ENCODE measurements at places on chromosomes 12 and 14.

GRCh38 chr12:79448816-79449215 is 241.9 kb downstream of the PAWR start:
- DNase-seq = no peak

DNA sequence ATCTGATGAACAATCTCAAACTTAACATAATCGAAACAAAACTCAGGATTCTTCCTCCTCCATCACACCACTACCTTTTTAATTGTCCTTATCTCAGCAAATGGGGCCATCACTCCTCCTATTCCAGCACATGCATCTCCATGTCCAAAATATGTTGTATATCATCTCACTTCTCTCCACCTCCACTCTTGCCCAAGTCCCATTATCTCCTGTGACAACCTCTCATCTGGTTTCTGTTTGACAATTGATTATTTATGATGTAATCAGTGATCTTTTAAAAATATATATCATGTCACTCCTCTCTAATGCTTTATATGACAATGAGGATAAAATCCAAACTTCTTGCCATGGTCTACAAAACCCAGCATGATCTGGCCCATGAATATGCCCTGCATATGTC is 200.8 kb upstream of the HMGA2 start:
- DNase-seq = no peak

- DNase-seq = no peak
Measured at GRCh38 chr12:113214895-113215400, 6.3 kb upstream of the TPCN1 start.

DNA sequence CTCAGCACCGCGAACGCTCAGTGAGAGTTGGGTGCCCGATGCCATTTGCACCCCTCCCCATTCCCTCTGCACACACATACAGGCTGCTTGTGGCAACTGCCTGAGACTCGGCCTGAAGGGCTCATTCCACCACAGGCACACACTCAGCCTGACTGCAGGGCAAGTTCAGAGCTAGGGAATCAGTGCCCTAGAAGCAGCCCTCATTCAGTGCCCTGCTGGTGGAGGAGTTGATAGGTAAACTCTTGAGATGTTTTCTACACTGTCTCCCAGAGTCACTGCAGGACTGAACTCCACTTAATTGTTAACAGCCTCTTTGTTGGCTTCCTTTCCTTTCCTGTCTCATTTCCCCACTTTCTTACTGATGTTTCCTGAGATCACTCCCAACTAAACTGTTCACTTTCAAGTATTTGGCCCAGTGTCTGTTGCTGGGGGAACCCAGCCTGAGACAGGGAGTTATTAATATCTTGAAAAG is 16.9 kb downstream of the PPP1R36 start:
- DNase-seq = no peak

DNA sequence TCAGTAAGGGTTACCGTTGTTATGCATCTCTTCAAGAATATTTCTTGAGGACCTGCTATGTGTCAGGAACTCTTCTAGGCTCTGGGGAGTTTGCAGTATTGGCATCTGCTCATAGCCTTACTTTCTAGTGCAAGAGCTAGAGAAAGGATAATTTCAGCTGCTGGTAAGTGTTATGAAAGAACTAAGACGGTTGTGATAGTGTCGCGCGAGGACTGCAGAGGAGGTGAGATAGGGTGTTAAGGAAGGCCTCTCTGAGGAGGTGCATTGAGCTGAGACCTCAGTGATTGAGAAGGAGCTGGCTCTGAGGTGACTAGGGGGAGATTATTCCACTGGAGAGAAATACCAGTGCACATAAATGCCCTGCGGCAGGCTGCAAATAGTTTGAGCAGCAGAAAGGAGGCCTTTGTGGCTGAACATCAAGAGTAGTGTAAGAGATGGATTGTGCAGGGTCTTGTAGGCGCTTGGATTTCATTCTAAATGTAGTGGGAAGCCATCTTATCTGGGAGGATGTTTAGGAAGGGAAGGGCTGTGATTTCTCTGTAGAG is 824 bp downstream of the DDX55 start:
- no peak for DNase-seq

GRCh38 chr12:129570796-129571400 is 332.9 kb downstream of the TMEM132D start:
- DNase-seq = no peak

DNA sequence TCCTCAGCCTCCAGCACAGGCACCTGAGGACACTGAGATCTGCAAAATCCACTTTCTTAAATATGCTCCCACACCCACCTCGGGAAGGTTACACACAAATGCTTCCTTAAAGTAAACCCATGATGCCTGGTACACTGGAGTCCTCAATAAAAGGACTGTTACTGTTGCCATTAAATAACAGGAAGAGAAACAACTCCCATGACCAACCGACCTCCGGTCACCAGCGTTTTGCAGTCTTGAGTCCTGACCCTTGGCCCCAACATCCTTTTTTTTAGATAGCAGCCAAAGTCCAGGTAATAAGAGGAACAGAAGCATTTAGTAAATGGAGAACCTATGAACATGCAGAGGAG is 42.4 kb downstream of the ITPK1 start:
- no peak for DNase-seq

DNA sequence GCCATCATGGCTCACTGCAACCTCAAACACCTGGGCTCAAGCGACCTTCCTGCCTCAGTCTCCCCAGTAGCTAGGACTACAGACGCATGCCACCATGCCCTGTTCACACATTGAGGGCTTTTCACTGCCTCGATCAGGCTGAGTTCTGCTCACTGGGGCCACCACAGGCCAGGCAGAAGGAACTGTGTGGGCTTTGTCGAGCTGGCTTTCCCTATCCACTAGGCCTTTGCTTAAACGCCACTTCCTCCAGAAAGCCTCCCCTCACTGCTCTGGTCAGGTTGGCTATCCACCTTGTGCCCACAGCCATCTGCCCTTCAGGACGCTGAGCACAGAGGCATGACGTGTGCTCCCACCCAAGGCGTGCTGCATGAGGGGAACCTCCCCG is 45.2 kb downstream of the MLXIP start:
- no peak for DNase-seq

DNA sequence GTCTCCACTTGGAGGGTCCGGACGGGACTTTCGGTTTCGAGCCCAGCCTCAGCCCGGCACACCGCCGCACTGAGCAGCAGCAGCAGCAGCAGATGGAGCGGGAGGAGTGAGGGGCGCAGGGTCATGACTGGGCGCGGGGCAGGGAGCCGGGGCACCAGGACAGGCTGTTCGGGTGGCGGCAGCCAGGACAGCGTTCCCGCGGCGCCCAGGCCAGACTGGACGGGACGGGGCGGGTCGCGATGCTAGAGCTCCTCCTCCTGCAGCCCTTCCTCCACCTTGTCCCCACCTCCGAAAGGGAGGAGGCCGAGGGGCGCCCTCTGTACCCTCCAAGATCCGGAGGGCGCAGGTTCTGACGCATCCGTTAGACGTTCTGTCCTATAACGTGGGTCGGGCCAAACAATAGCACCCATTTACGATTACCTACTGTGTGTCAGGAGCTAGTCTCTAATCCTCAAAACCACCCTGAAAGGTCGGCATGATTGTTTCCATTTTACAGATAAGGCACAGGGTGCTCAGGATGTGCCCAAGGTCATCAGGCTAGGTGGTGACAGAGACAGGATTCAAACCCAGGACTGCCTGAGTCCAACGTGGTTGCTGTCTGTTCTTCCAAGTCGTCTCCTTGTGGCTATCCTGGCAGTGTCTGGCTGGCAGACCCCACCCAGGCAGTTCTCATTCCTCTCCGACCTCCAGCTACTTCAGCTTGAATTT is at the start of gene FKBP11:
TSS of gene FKBP11 (minus strand) at position 189 of the 708 bp plus-strand sequence. CDS start at position 125, 64 bp downstream.
- peak; percentile 71 for DNase-seq

- no peak for DNase-seq
Measured at GRCh38 chr12:127126260-127126628, 1140.7 kb upstream of the TMEM132C start.

DNA sequence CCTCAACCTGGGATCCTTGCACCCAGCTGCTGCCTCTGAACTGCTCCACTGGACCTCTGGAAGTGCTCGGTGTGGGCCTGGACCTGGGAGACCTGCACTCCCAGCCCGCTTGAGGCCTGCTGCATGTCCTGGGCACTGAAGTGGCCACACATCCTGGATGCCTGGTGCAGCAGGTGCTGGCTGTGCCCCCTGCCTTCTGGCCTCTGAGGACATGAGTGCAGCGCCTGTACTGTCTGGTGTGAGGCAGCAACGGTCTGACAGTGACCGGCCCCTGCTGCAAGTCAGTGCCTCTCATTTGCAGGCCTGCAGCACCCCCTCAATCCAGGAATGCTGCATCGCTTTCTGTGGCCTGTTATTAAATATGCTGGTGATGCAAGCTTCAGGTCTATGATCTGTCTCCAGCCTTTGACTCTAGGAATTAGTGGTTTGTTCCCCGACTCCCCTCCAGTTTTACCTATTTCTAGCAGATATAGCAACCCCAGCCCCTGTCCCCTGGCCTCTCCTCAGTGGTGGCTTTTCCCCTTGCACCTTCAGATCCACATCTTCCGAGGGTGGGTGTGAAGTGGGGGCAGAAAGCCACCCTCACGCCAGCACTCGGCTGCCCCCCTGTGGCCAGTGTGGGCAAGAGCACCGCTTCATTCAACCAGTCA is 3.6 kb downstream of the SMIM41 start:
- peak; percentile 49 for DNase-seq

- no peak for DNase-seq
Measured at GRCh38 chr14:100680439-100681051, 46.1 kb upstream of the DLK1 start.

DNA sequence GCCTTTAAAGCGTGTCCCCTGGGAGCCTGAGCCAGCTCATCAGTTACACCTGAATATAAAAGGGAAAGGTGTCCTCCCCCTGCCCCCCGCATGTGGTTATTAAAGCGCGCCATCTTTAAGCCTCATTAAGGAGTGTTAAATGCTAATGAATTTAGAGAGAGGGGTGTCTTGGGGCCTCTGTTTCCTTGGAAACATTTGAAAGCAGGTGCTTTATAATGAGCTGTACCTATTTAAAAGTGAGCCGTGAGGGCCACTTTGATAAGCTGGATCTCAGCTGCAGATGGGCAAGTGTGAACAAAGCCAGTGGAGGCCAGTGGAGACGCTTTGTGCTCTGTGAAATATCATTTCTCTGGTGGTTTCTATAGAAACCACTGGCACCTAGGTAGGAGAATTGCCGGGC is 84.0 kb downstream of the BEGAIN start:
- no peak for DNase-seq

GRCh38 chr12:132740652-132741051 is 21.0 kb downstream of the ANKLE2 start:
- DNase-seq = no peak

DNA sequence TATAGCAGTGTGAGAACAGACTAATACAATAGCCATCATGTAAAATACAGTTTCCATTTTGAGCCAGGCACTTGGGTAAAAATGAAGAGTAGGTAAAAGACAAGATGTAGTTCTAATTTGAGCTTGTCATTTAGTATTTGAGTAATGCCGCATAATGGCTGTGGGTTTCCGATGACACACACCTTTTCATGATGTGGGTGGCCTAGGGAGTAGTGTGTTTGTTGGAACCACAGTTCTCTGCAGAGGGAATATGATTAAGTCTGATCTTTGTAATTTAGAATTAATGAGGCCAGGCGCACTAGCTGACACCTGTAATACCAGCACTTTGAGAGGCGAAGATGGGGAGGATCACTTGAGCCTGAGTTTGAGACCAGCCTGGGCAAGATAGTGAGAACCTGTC is 61.8 kb downstream of the RCOR1 start:
- no peak for DNase-seq

- no peak for DNase-seq
Measured at GRCh38 chr12:70648831-70649230, 11.6 kb upstream of the PTPRB start.

DNA sequence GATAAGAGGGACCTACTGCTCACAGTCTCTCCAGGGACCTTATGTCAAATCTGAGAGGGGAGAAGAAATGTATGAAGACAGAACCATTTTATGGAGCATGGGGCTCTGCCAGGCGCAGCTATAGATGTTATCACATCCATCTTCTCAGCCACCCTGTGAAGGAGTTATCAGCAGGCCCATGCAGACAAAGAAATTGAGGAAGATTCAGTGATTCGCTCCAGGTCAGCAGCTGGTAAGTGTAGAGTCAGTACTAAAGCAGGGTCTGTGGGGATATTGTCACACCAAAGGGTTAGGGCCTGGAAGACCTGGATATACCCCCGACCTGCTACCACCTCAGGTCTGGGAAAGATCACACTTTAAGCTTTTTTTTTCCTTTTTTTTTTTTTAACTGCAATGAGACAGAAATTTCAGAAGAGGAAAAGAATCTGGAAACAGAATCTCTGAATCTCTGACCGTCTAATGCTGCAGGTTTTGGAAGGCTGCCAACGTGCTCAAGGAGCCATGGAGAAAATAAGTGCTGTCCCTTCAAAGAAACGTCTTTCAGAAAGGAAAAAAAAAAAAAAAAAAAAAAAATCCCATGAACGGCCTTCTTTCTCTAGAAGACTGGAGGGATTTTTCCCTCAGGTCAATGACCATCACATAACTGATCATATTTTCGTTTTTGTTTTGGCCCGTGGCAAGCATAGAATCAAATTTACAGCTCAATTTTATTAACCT is 73.3 kb upstream of the PLEKHG7 start:
- DNase-seq = no peak

GRCh38 chr14:97420211-97420610 is 623.0 kb downstream of the VRK1 start:
- no peak for DNase-seq
